ENCODE measurements at places on chromosomes 6 and 20.

GRCh38 chr6:3316331-3316730 lies 57.6 kb downstream of the PSMG4 start:
- DNase-seq: no peak

DNA sequence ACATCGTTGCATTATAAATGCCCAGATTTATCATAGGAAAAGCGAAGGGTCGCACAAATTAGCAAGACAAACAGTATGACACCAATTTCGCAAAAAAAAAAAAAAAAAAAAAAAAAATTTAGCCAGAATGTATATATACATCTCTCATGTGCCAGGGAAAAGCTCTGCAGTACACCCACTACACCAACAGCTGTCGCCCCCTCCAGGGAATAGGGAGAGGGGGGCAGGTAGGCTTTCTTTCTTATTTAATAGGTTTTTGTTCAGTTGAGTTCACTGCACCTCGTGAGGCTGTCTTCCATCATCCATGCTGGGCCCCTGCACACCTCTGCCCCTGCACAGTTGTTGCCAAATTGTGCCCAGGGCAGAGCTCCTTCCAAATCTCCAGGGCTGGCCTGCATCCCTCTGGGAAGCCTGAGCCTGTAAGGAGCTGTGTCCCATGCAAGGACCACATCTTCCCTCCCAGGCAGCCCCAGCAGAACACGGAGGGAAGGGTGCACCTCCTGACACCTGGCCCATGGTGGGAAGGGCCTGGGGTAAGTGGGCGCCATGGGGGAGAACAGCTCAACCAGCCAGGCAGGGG lies 85.4 kb downstream of the NINL start:
- DNase-seq: no peak

DNA sequence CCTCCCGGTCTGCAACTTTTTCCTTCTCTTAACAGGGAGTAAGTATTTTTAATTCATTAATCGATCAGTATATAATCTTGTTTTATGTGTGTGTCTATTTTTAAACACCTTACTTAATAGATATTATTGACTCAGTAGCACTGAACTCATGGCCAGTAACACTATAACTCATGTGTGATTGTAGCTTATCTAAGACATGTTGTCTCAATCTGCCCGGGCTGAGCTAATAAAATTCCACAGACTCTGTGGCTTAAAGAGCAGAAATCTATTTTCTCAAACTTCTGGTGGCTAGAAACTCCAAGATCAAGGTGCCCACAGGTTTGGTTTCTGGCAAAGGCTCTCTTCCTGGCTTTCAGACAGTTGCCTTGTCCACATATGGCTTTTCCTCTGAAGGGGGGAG lies 68.8 kb upstream of the TNFAIP3 start:
- DNase-seq: no peak

- no peak for DNase-seq
Measured at GRCh38 chr6:109961611-109962041, 16.5 kb upstream of the GPR6 start.

DNA sequence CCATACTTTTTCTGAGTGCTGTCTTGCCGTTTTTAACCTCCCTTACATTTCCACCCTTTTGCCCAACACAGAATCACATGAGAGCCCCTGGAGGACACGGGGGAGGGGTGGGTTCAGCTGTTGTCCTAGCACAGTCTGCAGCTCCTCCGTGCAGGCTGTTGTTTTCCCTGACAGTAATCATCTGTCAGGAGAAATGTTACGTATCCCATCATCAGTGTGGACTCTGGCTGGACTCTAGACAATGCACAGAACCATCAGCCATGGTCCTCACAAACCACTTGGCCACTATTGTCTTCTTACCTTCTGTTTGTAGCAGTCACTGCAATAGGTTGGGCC lies 92.1 kb downstream of the RIN2 start:
- DNase-seq: no peak

DNA sequence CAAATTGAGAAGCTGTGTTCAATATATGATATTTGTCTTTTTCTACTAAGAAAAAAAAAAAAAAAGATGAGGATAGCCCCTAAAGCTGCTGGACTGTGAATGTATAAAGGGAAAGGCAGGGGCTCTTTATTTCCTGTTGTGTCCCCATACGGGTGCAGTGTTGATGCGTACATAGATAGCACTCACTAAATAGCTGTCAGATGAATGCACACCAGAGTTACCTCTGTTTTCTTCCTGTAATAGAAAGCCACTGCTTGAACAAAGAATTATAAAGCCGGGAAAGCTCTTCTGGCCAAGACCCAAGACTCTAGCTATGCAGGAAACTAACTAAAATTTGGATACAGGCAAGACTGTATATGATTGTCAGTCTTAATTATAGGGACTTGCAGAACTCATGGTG lies 260.0 kb downstream of the FARS2 start:
- DNase-seq: no peak

GRCh38 chr6:90547079-90547478 lies 39.8 kb downstream of the MAP3K7 start:
- no peak for DNase-seq

- DNase-seq: no peak
Measured at GRCh38 chr6:16135066-16135465, 6.2 kb downstream of the MYLIP start.

GRCh38 chr6:90295854-90296340 lies 746 bp downstream of the BACH2 start:
- peak; percentile 85 for DNase-seq

DNA sequence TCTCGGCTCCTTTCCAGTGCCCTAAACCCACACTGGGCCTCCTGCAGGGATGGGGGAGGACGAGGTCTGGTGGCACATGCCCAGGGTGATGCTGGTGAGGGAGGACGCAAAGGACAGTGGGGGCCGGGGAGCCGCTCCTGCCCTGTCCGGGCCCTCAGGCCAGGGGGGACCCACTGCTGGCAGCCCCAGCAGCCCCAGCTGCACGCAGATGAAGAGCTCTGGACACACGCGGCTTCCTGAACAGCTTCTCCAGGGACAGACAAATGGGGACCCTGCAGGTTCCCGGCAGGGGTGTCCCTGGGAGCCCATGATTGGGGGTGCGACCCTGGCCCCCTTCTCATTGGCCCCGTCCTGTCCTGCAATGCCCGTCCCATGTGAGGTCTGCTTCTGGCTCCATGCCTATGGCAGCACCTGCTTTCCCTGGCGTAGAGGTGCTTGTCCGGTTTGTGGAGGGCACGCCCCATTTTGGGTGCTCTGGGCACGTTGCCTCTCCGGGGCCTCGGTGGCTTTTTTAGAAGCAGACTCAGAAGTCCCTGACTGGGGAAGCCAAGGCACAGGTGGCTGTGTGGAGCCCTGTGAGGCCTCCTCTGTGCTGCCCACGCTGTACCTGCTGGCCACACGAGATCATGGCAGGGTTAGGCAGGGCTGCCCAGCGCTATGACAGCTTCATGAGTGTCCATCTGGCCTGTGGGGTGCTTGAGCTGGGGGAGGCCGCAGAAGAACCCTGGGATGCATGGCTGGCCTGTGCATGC lies 15.4 kb upstream of the TNFRSF6B start:
- no peak for DNase-seq

GRCh38 chr6:34513646-34514045 lies 42.5 kb downstream of the SPDEF start:
- no peak for DNase-seq

DNA sequence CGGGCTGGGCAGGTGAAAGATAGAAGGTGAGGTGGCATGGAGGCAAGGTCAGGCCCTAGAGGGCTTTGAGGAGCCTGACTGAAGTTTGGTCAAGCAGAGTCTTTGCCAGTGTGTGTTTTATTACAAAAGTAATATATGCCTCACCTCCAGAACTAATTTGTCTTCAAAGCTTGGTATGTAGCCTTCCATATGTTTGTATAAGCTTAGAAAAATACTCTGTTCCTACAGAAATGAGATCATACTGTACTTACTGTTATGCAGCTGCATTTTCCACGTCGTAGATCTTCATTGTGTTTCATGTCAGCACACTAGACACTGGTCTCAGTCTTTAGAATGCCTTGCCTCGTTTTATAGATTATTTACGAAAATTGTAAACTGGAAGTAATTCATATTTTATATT lies 61.8 kb downstream of the ANKS1A start:
- DNase-seq: no peak

All from brain (organoid and tissue), 16 donors.